ENCODE measurements at places on chromosomes 4 and X.

- DNase-seq: no peak
Measured at GRCh38 chr4:45082101-45082500, 355.7 kb upstream of the GNPDA2 start.

DNA sequence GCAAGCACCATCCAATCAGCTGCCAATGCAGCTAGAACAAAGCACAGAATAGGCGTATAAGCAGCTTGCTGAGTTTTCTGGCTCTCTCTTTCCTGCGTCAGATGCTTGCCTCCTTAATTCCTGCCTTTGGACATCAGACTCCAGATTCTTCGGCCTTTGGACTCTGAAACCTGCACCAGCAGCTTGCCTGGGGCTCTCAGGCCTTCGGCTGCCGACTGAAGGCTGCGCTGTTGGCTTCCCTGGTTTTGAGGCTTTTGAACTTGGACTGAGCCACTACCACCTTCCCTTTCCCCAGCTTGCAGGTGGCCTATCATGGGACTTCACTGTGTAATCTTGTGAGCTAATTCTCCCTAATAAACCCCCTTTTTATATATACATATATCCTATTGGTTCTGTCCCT, 6.1 kb downstream of the TMEM192 start:
- DNase-seq: no peak

- no peak for DNase-seq
Measured at GRCh38 chr4:1594871-1595788, 89.0 kb downstream of the FAM53A start.

DNA sequence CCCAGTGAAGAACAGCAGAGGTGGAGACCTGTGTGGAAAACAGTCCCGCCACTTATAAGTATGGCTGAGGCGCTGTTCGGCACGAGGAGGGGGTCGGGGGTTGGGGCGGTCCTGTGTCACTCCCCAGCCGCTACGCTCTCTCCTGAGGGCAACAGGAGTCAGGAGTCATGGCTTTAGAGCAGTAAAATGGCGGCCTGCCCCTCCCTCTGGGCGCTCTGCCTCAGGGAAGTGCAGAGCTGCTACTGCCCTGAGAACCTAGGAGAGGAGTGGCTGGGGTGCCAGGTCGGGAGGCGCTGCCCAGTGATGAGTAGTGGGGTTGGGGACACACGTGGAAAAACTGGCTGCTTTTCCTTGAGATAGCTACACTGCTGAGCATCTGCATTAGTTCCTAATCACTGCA, 551.2 kb upstream of the AMOT start:
- no peak for DNase-seq

Measured in NCI-H2081 (cell line).